Posterior vena cava (tissue), 2 donors: ENCODE measurements at places on chromosomes 7 and 10. TPM values are rescaled to one million over a fixed set of nuclear protein-coding genes. Genes with fewer than 3 reads are reported as not detected.

DNA sequence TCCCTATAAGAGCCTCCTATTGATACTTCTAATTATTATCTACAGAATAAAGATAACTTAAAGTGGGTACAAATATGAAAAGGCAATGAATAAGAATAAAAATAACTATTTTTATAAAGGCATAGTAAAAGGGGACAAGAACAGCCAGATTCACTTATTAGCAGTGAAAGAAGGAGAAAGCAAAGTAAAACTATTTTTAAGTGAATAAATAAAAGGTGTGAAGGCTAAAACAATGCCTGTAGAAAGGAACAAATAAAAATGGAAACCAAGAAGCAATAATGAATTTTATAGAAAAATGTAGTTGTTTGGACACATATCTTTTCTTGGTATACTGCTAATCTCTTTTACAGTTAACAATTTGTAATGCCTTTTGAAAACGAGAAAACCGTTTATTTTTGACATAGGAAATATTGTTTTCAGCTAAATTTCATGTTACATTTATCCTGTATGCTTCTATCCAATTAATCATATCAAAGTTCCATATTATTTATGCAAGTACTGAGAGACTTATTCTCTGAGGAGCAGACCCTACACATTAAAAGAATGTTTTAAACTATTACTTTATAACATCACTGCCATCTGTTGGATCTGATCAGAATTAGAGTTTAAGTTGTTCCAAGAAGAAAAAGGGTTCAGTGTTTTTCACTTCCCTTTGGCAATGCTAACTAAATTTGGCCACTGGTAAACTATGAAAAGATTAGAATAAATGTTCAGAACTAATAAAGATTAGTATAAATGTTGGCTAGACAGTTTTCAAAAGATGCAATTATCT, 59.1 kb downstream of the ARMC3 start:
- no peak for DNase-seq

DNA sequence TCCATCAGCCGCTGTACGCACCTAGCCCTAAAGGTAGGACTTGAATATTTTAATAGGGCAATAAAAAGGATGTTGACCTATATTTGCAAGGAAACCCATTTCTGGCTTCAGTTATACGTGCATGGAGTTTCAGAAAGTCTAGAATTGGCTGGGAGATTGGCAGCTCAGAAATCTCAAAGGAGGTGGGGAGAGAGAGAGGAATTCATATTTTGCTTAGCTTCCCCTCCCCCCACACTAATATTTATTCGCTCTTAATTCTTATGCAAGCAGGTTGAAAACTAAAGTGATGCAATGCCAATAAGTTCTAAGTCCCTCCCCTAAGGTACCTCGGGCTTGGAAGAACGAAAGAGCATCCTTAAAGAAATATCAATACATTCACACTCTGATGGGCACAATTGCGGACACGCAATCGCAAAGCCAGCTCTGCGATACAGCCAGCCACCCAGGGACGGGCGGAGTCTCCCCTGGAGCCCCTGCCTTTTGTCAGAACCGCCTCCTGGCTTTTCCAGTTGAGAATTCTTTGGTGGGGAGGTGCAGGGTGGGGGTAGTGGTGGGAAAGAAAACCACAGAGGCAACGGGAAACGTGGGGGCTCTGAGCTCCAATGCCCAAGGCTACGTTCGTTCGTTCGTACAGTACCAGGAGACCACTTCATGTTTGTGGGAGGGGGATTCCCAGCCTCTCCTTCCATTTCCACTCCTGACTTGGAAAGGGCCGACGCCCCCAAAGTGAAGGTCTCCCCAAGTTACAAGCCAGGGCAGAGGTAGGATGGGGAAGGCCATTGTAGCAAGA, 1.3 kb downstream of the SHH start:
- DNase-seq, result no peak

DNA sequence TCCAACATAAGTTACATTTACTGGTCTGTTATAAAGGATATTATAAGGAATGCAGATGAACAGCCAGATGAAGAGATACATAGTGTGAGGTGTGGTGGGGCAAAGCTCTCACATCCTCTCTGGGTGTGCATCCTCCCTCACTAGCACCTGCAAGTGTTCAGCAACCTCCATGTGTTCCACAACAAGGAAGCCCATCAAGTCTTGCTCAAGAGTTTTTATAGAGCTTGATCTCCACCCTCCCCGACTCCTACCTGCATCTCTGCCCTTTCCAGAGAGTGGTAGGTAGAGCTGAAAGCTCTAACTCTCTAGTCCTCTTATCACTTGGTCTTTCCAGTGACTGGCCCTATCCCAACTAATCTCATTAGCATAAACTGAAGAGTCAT, 12.5 kb upstream of the GHITM start:
- no peak for DNase-seq

DNA sequence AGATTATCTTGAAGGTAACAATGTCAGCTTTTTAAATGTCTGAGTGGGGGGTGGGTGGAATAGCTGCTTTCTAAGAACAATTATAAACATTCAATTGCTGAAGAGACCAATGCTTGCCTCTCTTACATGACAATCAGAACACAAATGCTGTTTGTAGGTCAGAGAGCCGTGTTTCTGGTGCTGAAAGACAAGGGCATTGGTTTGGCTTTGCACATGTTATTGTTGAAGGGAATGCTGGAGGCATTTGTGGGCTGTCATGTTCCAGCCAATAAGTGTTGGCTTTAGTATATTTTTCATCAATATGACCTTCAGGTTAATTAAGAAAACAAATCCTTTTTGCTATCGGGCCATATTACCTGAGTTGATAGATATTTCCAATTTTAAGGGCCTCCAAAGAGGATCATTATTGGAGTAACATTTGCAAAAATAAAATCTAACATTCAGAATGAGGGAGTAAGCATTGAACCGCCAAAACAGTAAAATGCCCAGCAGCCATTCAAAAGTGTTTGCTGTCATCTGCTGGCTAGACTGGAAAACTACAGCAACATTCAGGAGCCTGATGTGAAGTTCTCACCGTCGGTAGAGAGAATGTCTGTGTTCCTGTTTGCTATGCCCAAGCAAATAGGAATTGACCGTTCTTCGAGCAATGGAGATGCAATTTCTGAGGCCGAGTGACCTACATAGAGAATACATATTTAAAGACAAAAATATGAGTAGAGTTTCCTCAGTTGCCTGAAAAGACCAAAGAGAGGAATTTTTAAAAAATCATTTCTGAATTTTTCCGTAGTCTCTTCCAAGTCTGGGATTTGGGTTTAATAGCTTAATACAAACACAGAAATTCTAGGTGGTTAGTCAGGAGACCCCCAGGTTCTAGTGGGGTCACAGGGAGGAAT, 118.9 kb downstream of the APBB1IP start:
- no peak for DNase-seq

The GOLGA7B gene
- total RNA-seq, result 0.19 TPM
